ENCODE measurements at places on chromosomes 5 and 9. TPM values are rescaled to one million over a fixed set of nuclear protein-coding genes. Genes with fewer than 3 reads are reported as not detected.

The PCDHGB2 gene
- not detected for polyA plus RNA-seq

The TAF11L10 gene
- not detected for polyA plus RNA-seq

DNA sequence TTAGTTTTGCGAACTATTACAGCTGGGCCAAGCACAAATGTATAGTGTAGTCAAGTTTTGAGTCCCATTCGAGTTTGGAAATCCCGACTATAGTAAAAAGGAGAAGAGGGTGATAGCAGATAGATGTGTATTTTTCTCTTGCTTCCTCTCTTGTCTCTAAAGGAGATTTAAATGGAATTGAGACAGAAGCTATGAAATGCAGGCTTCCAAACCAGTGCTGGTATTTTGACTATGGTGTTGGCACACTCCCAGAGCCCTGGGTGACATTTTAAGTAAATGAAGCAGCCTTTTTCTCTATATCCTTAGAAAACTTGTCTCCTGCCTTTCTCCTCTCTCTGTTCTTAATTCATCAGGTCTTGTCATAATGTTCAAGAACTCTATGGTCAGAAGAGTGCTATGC lies 17.7 kb upstream of the AUH start:
- DNase-seq: no peak

GRCh38 chr5:3896098-3896497 lies 300.5 kb downstream of the IRX1 start:
- no peak for DNase-seq

The ACOT12 gene
- polyA plus RNA-seq: not detected

The SLC6A19 gene
- not detected for polyA plus RNA-seq

The PCDH1 gene
- polyA plus RNA-seq: 1.3 TPM

GRCh38 chr5:157930710-157931109 lies 71.8 kb upstream of the CLINT1 start:
- DNase-seq: no peak

GRCh38 chr5:65151614-65152013 lies 330.1 kb downstream of the ADAMTS6 start:
- no peak for DNase-seq

DNA sequence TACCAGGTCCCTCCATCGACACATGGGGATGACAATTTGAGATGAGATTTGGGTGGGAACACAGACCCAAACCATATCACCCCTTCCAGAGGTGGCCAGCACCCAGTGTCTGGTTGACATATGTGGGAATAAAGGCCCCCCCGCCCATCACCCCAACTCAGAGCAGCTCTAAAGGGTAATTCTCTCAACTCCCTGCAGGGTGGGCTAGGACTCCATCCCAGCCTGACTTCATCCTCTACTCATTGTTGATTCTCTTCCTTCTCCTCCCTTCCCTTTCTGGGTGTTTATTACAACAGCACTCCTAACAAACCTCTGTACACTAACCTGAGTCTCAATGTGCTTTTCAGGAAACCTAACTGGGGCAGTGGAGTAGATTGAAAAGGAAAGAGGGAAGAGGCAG lies 339.9 kb downstream of the ACTL7B start:
- no peak for DNase-seq

The FCN1 gene
- polyA plus RNA-seq: 0.59 TPM

GRCh38 chr5:150498501-150498900 lies 9.4 kb upstream of the NDST1 start:
- DNase-seq: no peak

GRCh38 chr9:84340535-84340934 lies at the start of gene SLC28A3:
Gene SLC28A3, minus strand, starts transcription at chr9:84340758. Its CDS starts 125 bp downstream, at chr9:84340633.
- DNase-seq: no peak

- peak; percentile 86 for DNase-seq
Observed at GRCh38 chr9:129885670-129886106, 50.4 kb downstream of the USP20 start.

The SV2C gene
- polyA plus RNA-seq: not detected

DNA sequence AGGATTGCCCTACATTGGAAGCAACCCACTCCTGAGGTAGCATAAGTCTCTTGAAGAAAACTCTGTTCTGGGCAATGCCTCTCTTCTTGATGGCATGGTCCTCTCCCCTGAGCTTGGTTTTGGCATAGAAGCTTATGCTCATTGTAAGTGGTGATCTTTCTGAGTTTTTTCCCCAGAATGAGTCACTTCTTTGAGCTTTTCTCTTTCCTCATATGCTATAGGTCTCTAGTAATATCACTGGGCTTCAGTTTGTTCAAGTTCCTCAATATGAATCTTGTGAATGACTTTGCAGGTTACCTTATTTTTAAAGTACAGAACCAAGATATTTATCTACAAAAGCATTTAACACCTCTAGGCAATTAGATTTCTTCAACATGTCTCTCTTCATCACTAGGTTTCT lies 76.5 kb upstream of the ATG10 start:
- no peak for DNase-seq

Data from naive thymus-derived CD8-positive, alpha-beta T cell (primary cell).